ENCODE measurements at places on chromosomes 16 and 17.

- no peak for DNase-seq
Observed at GRCh38 chr17:36938566-36939051, 1.3 kb downstream of the LHX1 start.

GRCh38 chr17:162689-163088 lies 18.8 kb downstream of the DOC2B start:
- DNase-seq, result no peak

- no peak for DNase-seq
Observed at GRCh38 chr17:50604513-50604912, 30.2 kb upstream of the ABCC3 start.

DNA sequence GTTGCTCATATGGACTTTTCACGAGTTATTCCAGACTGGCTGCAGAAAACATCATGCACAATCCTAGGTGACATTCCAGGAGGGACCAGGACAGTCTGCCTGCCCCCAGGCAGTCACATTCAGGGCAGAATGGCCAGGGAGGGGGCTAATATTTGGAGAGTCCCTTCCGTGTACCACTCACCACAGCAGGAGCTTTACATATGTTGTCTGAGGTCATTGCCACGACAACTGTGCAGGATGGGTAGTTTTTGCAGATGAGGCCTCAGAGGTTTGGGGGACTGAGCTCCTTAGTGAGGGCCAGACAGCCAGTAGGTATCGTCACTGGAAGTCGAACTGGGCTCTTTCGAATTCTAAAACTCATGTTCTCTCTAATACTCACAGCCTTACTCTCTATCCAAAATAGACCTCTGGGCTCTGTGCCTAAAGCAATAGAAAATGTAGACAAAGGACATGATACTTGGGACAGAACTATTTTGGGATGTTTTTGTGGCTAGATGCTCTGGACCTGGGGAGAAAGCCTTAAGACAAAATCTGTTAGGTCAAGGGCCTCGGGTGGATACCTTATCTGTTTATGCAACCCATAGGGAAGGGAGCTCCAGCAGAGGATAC lies 338.5 kb downstream of the MAF start:
- no peak for DNase-seq

GRCh38 chr16:49396206-49396720 lies 22.7 kb downstream of the C16orf78 start:
- DNase-seq, result no peak

DNA sequence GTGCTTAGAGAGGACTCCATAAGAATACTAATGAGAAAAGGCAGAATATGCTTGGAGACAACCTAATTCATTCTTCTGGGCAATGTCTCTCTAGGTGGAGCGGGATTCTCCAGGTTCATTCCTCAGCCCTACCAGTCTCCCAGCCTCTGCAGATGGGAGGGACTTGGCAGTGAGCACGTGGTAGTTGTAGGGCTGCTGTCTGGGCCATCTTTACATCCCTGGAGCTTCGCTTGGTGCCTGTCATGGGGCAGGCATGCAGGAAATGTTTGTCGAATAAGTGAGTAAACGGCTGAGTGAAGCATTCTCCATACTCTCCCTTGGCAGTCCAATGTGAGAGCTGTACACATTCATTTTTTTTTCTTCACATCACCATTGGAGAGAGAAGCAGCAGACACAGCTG lies 387.5 kb downstream of the UTP18 start:
- DNase-seq, result no peak

DNA sequence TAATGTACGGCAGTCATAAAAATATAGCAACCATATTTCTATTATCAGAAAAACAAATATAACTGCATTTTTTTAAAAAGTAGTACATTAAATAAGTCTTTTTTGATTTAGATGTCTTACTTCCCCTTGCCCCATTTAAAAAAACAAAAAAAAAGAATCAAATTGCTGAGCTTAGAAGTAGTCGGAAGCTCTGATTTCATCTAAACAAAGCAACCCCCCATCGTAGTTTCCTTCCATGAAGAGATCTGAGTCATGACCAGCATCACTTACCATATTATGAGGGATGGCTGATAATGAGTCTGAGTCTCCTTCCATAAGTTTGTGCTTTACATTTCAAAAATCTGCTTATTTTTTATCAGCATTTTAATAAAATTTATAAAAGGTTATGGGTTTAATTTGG lies 86.2 kb downstream of the ITFG1 start:
- no peak for DNase-seq

GRCh38 chr16:53944025-53944424 lies 240.1 kb downstream of the FTO start:
- DNase-seq, result no peak

GRCh38 chr17:1239210-1239609 lies 31.0 kb upstream of the BHLHA9 start:
- no peak for DNase-seq

DNA sequence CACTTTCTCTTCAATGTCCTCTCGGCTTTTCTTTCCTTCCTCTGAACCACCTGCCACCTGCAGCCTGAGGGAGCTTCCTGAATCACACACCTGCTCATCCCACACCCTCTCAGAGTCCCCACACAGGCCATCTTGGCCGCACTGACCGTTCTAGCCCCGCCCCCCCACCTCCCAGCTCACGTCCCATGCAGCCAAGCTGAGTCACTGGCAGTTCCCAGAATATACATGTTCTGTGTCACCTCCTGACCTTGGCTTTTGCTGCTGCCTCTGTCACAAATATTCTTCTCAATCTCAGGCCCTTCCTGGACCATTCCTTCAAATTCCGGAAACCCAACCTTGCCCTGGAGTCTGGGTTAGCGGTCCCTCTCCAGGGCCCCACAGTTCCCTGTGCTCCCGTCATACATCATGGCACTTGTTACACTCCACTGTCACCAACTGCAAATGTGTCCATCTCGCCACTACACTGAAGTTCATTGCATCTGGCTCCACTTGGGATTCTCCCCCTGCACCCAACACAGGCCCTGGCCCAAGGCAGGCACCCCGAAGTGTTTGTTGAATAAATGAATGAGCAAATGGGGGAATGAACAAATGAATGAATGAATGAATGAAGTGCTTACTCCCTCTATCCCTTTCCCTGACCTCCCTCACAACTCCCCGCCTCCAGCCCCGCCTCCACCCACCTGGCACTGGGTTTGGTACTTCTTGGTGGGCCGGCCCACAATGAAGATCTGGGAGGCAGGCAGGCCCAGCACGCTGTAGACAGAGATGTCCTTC lies 12.8 kb downstream of the PIMREG start:
- DNase-seq, result no peak

- no peak for DNase-seq
Observed at GRCh38 chr17:21510686-21511362, 134.7 kb downstream of the KCNJ12 start.

- DNase-seq, result no peak
Observed at GRCh38 chr16:56603589-56603988, 4.8 kb upstream of the MT2A start.

DNA sequence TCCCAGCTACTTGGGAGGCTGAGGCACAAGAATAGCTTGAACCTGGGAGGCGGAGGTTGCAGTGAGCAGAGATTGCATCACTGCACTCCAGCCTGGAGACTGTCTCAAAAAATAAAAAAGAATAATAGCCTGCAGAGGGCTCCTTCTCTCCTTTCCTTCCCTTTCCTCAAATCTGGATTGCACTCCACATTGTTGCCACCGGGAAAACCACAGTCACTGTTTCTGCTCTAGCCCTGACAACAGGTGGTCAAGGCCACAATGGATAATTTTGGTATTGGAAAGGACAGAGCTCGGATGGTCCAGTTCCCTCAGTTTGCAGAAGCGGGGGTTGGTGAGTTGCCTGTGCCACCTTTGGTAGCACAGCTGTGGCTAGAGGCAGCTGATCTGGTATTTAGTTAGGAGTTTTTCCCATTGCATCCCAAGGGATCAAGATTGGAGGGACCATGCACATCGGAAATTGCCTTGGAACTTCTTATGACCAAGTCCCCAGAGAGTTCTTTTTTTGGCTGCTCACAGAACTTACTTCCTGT lies 44.7 kb upstream of the PRSS54 start:
- no peak for DNase-seq

GRCh38 chr17:73305845-73306836 lies 5.7 kb downstream of the CDC42EP4 start:
- DNase-seq, result no peak

GRCh38 chr16:85136213-85136701 lies 24.0 kb upstream of the CIBAR2 start:
- no peak for DNase-seq

DNA sequence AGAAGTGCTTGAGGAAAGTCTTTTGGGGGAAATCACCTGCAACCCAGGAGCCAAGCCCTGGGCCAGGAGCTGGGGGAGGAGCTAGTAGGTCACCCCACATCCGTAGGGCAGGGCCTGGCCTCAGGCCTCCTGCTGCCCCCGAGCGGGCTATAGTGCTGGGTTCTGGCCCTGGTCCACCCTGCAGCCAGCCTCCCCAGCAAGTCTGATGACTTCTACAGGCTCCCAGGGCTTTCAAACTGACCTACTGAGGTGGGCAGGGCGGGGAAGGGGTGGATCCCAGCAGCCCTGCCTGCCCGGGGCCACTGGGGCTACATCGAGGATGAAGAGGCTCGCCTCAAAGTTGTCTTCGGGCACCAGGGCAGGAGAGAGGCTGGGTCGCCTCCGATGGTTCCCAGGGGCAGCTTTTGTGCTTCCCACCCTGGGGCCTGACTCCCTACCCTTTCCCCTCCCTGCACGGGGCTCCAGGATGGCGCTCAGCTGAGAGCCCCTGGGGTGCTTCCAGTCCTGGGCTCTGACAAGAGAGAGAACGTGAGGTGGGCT lies 5.0 kb downstream of the CENPX start:
- DNase-seq, result no peak

GRCh38 chr17:1498233-1498632 lies 5.7 kb upstream of the MYO1C start:
- no peak for DNase-seq

DNA sequence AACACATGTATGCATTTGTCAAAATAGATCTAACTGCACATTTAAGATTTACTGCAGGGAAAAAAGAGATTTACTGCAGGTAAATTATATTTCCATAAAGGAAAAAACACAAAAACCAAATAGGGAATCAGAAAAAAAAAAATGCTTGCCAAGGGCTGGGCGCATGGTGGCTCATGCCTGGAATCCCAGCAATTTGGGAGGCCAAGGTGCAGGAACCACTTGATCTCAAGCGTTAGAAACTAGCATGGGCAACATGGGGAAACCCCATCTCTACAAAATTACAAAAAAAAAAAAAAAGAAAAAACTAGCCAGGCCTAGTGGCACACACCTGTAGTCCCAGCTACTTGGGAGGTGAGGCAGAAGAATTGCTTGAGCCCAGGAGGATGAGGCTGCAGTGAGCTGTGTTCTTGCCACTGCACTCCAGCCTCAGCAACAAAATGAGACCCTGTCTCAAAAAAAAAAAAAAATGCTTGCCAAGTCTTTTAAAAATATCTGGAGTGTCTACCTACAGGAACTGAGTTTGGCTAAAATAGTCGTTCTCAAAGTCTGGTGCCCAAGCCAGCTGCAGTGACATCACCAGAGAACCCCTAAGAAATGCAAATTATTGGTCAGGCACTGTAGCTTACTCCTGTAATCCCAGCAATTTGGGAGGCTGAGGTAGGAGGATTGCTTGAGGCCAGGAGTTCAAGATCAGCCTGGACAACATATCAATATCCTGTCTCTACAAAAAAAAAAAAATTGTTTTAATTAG lies 17.5 kb downstream of the TRIM25 start:
- DNase-seq, result no peak

DNA sequence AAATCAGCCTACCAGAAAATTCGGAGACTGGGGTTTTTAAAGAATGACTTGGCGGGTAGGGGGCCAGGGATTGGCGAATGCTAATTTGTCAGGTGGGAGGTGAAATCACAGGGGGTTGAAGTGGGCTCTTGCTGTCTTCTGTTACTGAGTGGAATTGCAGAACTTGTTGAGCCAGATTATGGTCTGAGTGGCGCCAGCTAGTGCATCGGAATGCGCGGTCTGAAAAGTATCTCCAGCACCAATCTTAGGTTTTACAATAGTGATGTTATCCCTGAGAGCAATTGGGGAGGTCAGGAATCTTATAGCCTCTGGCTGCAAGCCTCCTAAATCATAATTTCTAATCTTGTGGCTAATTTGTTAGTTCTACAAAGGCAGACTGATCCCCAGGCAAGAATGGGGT lies 762 bp upstream of the RBL2 start:
- DNase-seq, result no peak

- no peak for DNase-seq
Observed at GRCh38 chr16:22194707-22195444, 11.2 kb upstream of the EEF2K start.

DNA sequence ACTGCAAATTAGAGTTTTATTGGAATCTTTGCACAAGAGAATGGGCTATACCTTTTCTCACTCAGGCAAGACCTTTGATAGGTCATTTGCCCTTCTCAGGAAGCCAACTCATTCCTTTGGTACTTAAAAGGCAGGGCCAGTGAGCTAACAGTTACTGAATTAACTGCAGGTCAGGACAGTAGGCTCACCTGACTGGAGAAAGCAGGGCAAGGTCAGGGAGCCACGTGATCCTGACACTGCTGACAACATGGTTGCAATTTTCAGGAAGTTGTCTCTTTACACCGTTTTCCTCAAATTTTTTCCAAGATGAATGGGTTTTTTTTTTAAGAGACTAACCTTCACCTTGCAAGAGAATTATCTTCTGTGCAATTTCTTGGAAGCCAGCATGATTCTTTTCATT lies 21.1 kb downstream of the CPSF4L start:
- no peak for DNase-seq

DNA sequence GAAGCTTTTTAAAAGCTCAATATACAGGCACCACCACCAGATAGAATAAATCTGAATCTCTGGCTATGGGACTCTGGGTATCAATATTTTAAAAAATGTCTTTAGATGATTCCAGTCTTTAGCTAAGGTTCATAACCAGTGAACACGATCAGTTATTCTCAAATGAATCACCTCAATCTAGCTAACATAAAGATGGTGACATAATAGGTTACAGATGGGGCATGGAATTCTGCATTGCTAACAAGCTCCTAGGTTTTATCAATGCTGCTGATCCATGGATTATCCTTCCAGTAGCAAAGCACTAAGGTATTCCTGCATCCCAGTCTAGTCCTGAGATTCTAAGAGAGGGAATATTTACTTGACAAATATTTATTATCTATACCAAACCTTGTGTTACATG lies 415.5 kb upstream of the CDH11 start:
- DNase-seq, result no peak

GRCh38 chr17:58488428-58488890 lies 251 bp upstream of the HSF5 start:
- DNase-seq, result no peak

GRCh38 chr16:81405702-81406113 lies 38.9 kb upstream of the CMIP start:
- DNase-seq, result no peak

- no peak for DNase-seq
Observed at GRCh38 chr17:32174889-32175288, 32.6 kb downstream of the RHOT1 start.

DNA sequence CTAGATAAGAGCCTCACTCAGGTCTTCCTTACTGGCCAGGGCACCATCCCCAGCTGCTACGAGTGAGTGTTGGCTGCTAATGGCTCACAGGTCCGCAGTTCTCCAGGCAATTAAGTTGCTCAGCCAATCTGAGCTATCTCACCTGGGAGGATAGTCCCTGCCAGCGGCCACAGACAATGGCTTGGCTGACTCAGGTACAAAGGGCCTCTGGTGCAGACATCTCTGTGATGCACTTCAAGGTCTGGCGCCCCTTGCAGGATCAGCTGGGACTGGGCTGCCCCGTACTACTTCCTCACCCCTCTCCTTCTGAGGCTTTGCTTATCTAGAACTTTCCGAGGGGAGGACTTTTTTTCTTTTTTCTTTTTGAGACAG lies 49.2 kb upstream of the EMP2 start:
- DNase-seq, result no peak

All from activated CD4-positive, CD25-positive, alpha-beta regulatory T cell treated with anti-CD3 and anti-CD28 coated beads, Interleukin-2, amount 50 U/mL, for 16 hours (primary cell).